NCI-H1930 (cell line): ENCODE measurements at places on chromosomes 16 and 17.

- DNase-seq, result no peak
Observed at GRCh38 chr17:64058621-64059020, 38.2 kb upstream of the ICAM2 start.

GRCh38 chr17:35519439-35519838 is 18.0 kb downstream of the SLFN12L start:
- no peak for DNase-seq

GRCh38 chr16:14309906-14310305 is 238.8 kb downstream of the MRTFB start:
- no peak for DNase-seq

DNA sequence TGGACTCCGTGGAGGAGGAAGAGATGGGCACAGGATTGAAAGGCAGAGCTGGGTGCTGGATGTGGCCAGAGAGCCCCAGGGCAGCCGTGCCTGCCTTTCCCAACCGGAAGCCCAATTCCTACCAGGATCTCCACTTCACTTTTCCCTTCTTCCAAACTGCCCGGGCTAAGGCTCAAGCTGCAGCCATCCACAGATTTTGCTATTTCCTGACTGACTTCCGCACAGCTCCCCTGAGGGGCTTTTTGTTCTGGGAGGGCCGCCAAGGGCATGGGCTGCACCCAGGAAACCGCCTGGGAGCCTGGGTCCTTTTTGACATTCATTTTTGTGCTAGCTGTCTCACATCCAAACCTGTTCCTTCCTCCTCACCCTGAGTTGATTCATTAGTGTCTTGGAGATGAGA is 4.2 kb downstream of the SHISA6 start:
- no peak for DNase-seq

DNA sequence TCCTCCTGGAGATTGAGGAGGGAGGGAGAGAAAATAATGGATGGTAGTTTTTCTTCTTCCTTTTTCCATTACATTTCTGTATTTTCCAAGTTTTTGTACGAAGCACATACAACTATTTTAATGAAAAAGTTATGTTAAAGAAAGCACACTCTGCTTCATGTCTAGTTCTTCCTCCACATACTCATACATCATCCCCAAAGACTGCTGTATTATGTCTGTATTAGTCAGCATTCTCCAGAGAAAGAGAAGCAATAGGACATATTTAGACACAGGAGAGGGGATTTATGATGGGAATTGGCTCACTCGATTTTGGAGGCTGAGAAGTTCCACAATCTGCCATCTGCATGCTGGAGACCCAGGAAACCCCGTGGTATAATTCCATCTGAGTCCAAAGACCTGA is 10.1 kb upstream of the ACSM2A start:
- no peak for DNase-seq

DNA sequence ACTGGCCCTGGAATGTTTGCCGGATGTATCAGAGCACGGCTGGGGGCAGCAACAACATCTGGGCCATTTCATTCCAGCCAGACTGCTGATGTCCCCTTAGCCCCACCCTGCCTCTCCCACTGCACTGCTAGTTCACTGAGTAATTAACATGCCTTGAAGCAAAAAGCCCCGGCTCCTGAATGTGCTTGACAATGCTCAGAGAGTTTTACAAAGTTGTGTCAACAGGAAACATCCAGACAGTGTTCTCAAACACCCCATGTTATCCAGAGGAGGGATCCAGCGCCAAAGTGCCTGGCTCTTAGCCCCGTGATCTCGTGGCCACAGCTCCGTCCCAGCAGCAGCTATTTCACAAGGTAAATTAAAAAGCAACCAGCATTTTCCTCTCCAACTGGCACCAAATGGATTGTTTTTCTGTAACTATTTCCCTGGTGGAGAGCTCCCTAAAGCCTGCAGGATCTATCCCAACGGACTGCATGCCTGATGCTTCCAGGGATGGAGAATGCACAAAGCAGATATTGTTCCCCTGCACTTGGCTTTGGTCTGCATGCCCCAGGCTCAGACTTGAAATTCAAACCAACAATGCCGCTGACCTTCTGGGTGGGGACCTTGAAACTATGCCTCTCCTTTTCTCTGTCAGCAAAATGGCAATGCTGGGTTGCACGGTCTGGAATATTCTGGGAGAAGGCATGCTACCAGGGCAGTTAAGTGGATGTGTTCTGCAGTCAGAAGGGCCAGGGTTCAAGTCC is 115.6 kb upstream of the CDH5 start:
- no peak for DNase-seq

GRCh38 chr16:88867581-88868246 is 1.3 kb upstream of the PABPN1L start:
- DNase-seq, result no peak

DNA sequence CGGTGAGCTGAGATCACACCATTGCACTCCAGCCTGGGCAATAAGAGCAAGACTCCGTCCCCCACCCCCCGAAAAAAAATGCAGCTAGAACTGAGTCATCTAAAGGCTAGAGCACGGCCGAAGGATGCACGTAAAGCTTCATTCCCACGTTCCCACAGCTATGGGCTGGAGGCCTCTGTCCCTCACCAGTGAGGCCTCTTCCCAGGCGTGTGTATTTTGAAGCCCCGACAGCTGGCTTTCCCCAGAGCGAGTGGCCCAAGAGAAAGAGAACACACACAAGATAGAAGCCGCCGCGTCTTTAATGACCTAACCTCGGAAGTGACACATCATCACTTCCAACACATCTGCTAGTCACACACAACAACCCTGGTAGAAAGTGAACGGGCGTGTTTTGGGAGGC is 6.6 kb upstream of the KCTD5 start:
- DNase-seq, result no peak

- DNase-seq, result no peak
Observed at GRCh38 chr17:34624767-34625383, 45.5 kb downstream of the TMEM132E start.

- no peak for DNase-seq
Observed at GRCh38 chr17:77602062-77602746, 356.3 kb upstream of the TNRC6C start.

DNA sequence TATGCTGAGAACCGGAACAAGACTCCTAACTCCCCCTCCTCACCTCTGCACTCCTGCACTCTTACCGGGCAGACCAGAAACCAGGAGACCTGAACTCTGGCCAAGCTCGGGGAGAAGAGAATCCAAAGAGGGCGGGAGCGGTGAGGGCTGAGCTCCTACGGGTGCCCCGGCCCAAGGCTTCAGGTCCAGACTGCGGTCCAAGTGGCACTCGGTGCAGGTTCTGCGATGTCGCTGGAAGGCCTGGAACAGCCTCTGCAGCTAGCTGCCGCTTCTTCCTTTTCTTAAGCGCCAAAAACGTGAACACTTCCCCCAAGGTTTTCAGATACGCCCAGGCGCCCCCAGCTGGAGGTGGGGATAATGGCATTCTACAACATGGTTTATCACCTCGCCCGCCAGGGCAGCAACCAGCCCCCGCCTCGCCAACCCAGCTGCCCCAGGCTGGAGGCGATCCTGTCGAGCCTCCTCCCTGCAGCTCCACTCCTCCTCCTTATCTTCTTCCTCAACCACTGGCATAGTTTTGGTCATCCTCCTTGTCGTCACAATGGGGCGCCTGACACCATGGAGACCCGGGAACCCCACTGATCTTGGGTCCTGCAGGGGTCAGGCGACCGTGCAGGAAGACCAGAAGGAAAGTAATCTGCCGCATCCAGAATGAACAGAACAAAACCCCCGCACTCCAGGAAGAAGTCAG is 1735.9 kb downstream of the TP53TG3F start:
- DNase-seq, result no peak

DNA sequence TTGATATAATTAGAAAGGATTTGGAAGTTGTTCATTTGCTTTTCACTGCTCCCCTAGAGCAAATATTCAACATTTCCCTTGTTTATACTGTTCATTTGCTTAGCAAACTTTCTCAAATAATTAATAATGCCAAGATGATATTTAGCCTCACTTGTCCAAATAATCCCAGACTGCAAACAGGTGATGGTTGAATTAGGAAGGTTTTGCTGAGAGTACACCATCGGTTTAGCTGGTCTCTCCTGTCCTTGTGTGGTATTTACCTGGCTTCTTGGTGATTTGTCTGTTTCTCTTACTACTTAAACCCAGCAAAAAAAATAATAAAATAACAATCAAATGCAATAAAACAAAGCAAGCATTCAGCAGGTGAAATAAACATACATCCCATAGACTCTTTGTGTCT is 6.5 kb downstream of the KATNIP start:
- DNase-seq, result no peak

DNA sequence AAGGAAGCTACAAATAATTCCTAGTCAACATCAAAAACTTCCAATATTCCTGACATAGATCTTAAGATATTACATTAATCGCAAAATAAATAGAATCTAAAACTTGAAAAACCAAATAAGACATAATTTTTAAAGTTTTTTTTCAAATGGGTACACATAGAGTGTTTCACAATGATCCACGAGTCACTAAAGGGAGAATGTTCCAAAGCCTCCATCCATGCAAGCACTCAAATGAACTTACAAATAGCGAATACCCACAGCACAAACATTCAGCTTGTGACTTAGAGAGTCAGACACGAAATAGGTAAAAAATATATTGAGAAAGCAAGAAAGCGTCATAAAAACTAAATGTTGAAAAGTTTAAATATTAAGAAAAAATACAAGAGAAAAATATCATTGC is 65.7 kb downstream of the CEP112 start:
- no peak for DNase-seq

- DNase-seq, result no peak
Observed at GRCh38 chr16:71711789-71712188, 12.7 kb downstream of the PHLPP2 start.

DNA sequence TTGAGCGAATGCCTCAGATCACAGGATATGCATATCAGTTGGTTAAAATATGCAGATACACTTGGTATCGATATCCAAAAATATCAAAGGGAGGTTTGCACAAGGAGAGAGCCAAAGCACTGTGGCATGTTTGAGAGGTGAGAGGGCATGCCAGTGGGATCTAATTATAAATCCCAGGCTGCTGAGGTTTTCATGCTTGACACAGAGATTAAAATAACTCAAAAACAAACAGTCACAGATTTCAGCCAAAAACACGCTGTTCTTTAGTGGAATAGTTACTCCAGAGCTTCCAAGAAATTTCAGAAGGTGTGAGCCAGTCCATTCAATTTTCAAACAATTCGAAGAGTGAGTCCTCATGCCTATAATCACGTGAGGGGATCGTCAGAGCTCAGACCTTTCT is 477.9 kb downstream of the SOX9 start:
- DNase-seq, result no peak

- no peak for DNase-seq
Observed at GRCh38 chr17:2932946-2933345, 130.5 kb downstream of the OR1D5 start.
